ENCODE measurements at places on chromosomes 3 and 15.

DNA sequence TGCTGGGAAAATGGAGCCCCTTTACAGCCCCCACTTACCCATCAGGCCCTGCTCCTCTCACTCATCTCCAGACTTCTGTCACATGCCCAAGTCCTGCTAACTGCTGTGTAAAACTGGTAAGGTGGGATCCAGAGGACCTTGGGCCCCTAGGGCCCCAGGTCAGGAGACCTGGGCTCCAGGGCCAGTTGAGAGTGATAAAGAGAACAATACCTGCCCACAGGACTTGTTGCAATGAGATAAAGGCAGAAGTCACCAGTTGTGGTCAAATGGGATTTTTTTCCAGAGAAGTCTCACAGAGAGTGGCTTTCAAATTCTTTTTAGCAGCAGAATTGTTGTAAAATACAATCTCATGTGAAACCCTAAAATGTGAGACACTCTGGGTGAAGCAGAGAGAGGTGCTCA, 753 bp downstream of the FURIN start:
- no peak for DNase-seq

- DNase-seq = no peak
Observed at GRCh38 chr3:53158765-53159155, 2.2 kb upstream of the PRKCD start.

GRCh38 chr3:159266779-159267178, 464.9 kb downstream of the MFSD1 start:
- no peak for DNase-seq

DNA sequence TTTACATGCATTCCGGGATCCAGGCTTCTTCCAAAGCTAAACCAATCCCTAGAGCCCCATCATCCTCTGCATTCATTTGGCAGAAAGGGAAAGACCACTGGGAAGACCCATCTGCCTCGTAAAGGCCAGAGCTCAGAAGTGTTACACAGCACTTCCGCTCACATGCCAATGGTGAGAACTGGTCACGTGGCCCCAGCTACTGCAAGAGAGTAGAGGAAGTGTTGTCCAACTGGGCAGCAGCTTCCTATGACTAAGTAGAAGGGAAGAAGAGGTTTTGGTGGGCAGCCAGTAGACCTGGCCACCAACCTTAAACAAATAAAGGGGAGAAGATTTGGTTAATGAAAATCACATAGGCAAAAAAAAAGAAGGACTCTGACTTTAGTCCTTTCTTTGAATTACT, 74.4 kb upstream of the PPP2R3A start:
- no peak for DNase-seq

- no peak for DNase-seq
Observed at GRCh38 chr3:59268170-59268569, 218.3 kb upstream of the CFAP20DC start.
